EH (cell line): ENCODE measurements at places on chromosomes 2 and 18.
A peak's percentile ranks its signal among the peaks of the same experiment; 100 is the strongest.

- peak; percentile 78 for DNase-seq
These were observed 10.9 kb downstream of the PTGR3 start for GRCh38 chr18:75198036-75198435.

DNA sequence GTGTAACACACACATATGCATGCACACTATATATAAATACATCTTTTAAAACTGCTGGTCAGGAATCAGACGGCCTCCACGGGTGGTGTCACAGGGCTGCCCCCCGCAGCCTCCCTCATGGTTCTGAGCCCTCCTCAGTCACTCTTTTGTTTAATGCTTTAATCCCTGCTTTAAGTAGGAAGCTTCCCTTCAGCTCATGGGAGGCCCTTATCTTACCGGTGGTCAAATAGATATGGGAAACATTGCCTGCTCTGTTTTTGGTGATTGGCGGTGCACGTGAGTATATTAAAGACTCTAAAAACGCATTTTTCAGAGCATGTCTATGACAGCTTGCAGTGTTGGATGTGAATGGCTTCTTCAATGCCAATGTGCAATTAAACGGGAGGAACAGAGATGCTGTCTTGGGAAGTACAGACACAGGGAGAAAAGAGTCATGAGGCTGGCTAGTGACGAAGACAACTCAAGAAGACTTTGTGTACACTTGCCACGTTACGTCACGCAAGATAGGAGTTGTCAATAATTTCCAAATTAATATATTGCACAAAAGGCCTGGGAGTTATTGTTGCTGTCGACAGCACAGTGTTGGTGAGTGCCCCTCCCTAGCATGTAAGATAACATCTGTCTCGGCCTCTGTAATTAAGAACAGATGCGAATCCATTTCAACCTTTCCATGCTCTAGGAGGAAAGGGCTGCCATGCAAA lies 23.3 kb downstream of the GNLY start:
- peak; percentile 90 for DNase-seq

DNA sequence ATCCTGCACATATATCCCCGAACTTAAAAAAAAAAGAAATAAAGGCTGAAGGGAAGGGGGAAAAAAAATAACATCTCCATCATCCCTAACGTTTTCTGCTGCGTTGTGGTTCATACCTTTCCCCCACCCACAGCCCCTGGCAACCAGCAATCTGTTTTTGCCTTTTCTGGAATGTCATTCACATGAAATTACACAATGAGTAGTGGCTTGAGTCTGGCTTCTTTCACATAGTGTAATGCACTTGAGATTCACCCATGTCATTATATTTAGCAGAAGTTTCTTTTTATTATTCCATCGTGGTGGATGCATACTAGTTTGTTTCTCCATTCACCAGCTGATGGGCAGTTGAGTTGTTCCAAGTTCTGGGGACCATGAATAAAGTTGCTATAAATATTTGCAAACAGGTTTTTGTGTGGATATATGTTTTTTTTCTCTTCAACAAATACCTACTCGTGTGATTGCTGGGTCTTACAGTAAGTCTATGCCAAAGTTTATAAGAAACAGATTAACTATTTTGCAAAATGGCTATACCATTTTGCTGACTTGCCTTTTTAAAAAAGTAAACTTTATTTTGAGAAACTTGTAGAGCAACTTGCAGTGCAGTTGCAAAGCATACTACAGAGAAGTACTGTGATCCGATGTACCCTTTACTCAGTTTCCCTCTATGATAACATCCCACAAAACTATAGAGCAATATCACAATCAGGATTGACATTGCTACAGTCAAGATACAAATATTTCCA lies 322.5 kb downstream of the LPIN1 start:
- DNase-seq, result peak; percentile 28

- DNase-seq, result no peak
These were observed 245.8 kb downstream of the DPP10 start for GRCh38 chr2:114688241-114688640.

DNA sequence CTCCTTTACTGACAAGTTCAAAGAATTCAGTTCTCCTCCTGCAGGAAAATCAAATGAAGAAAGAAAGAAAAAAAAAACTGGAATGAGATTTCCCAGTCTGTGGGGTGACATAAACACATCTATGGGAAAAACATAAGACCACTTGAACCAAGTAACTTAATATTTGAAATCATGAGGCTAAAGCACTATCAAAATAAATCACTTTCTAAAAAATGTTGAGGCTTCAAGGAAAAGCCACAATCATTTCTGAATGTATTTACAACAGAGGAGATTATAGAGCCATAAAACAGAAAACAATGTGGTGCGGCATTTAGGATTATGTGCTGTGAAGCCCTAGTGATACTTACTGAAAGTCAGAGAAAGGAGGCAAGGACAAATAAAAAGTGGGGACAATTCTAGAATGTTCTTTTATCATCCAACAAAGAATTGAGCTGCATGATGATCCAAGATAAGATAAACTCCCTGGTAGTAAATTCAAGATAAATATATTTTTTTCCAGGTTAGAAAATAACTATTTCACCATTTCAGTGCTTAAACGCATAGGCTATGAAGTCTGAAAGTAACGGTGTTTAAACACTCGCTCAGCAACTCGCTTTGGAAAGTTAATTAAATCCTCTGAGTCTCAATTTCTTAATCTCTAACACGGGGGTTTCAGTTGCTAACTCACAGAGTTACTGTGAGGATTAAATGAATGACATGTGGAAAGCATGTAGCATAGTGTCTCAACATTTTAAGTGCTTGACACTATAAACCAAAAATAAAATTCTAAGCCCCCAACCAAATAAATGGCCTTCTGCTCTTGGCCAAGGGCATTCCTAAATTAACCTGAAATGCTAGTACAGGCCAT lies 288.5 kb downstream of the AGPS start:
- no peak for DNase-seq

- DNase-seq, result no peak
These were observed 34.4 kb downstream of the MAP2 start for GRCh38 chr2:209458008-209458979.

GRCh38 chr2:54524226-54524991 lies 68.3 kb downstream of the SPTBN1 start:
- peak; percentile 84 for DNase-seq
